PC-9 (cell line): ENCODE measurements at places on chromosomes 4 and X. TPM values are rescaled to one million over a fixed set of nuclear protein-coding genes. Genes with fewer than 3 reads are reported as not detected.
A peak's percentile ranks its signal among the peaks of the same experiment; 100 is the strongest.

The MRFAP1 gene
- 278 and 291 TPM in 2 replicates for total RNA-seq

The VEGFC gene
- total RNA-seq: 8.7 and 8.8 TPM in 2 replicates

The MAML3 gene
- total RNA-seq: 10.5 and 15.2 TPM in 2 replicates

The TXK gene
- 1.4 and 2.6 TPM in 2 replicates for total RNA-seq

The ATP1B4 gene
- not detected in 2 replicates for total RNA-seq

DNA sequence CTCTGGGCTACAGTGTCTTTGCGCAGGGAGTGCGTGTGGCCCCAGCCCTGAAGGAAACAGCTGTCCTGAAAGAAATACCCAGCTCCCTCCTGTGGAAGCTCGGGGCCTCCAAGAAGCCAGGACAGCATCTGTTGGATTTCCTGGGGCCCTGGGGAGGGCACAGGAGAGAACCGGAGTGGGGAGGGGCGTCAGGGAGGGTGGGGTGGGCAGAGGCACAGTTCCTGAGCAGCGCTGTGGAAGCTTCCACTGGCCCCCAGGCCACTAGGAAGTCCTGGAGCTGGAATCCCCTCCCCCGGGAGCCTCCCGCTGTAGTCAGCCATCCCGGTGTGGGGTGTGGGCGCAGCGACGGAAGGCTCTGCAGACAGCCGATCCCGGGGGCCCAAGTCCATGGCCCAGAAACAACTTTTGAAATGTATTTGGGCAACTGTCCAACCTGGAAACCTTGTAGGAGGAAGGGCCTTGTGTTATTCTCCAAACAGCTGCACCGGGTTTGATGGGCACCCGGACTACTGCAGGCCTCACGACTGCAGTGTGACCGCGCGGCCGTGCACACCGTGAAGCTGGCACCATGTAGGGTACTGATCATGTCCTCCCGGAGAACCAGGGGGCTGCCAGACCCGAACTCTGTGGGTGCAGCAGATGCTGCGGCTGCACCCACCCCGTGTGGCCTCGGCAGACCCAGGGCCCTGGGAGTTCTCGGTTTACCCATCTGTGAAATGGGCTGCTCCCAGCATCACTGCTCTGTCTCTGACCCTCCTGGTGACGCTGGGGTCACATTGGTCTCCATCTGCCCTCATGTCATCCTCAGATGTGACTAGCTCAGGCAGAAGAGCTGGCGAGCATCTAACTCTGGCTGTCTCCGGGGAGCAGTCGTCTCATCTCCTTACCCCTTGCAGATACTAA, 68.5 kb upstream of the HMX1 start:
- H3K36me3 ChIP-seq: no peaks in the 10 kb centered on the region
- H3K4me1 ChIP-seq: no peaks in the 10 kb centered on the region
- DNase-seq: no peak
- no peak overlapping the region for H3K27ac ChIP-seq
- H3K27me3 ChIP-seq: peaks cover 17% of the 10 kb centered on the region

DNA sequence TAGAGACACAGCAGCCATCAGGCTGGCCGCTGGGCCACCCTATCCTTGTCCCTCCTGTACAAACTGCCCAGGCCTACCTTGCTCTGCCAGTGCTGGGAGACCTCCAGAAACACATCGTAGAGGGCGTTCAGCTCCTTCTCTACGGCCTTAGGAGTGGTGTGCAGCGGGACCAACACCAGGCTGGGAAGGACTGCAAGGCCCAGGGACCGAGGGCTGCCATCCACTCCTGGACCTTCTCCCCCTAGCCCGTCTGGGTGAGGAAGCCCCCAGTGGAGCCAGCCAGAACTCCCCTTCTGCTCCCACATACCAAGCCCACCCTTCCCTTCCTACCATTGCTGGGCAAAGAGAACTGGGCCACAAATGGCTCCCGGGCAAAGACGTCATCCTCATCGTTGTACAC, 5.0 kb downstream of the RPL10 start:
- H3K27me3 ChIP-seq: no peaks in the 10 kb centered on the region
- H3K4me3 ChIP-seq: no peak overlapping the region
- peaks cover 20% of the 10 kb centered on the region for H3K36me3 ChIP-seq

DNA sequence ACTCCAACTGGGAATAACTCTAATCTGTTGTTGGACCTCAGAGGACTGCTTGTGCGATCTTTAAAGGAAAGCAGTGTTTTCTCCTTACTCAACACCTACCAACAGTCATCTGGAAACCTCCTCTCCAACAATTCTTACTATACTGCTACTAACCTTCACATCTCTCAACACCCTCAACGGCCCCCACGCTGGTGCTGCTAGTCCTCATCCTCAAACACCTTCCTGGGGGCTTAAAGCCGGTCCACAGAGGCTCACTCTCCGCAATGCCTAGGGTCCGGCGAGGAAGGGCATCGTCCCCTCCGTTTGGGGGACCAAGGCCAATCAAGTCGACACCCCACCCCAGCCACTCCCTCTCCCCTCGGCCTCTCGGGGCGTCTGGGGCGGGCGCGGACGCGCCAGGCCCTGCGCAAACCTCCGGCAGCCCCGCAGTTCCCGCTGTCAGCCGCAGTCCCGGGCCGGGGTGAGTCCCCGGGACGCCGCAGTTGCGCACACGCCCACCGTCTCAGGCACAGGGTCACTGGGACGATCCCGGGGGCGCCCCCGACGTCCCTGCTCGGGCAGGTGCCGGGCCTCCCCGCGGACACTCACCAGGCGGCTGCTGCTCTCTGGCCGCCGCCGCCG, 418 bp downstream of the TAB3 start:
- H3K36me3 ChIP-seq: no peaks in the 10 kb centered on the region
- peak overlapping the region; percentile 71 for H3K27ac ChIP-seq
- DNase-seq: no peak
- H3K27me3 ChIP-seq: no peaks in the 10 kb centered on the region

- no peak for DNase-seq
- H3K4me1 ChIP-seq: peaks cover 23% of the 10 kb centered on the region
- H3K4me3 ChIP-seq: peak overlapping the region; percentile 87
- H3K27me3 ChIP-seq: no peaks in the 10 kb centered on the region
- H3K27ac ChIP-seq: peak overlapping the region; percentile 88
These were observed 72.8 kb downstream of the PRSS12 start for GRCh38 chr4:118279920-118280432.

DNA sequence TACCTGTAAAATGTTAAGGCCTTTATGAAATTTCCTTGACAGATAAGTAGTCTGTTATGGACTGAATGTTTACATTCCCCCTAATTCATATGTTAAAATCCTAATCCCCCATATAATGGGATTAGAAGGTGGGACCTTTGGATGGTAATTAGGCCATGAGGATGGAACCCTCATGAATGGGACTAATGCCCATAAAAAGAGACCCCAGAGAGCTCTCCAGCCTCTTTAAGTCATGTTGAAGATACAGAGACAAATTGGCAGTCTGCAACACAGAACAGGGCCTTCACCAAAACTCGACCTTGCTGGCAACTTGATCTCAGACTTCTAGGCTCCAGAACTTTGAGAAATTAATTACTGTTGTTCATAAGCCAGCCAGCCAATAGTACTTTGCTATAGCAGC, 1344.5 kb upstream of the PCDH7 start:
- no peaks in the 10 kb centered on the region for H3K36me3 ChIP-seq
- H3K4me3 ChIP-seq: no peak overlapping the region
- no peaks in the 10 kb centered on the region for H3K27me3 ChIP-seq
- no peak for DNase-seq
- no peaks in the 10 kb centered on the region for H3K4me1 ChIP-seq

- DNase-seq: no peak
- H3K4me3 ChIP-seq: no peak overlapping the region
- no peaks in the 10 kb centered on the region for H3K4me1 ChIP-seq
- H3K27ac ChIP-seq: no peak overlapping the region
- H3K27me3 ChIP-seq: no peaks in the 10 kb centered on the region
These were observed 100.4 kb downstream of the KLHL8 start for GRCh38 chr4:87120010-87120409.

- H3K4me3 ChIP-seq: no peak overlapping the region
- no peaks in the 10 kb centered on the region for H3K36me3 ChIP-seq
- H3K27ac ChIP-seq: no peak overlapping the region
- no peaks in the 10 kb centered on the region for H3K27me3 ChIP-seq
These were observed 390.3 kb downstream of the SH2D1A start for GRCh38 chrX:124736553-124737270.

GRCh38 chr4:81495345-81495744, 23.6 kb upstream of the RASGEF1B start:
- H3K4me3 ChIP-seq: no peak overlapping the region
- no peaks in the 10 kb centered on the region for H3K36me3 ChIP-seq
- no peaks in the 10 kb centered on the region for H3K27me3 ChIP-seq
- DNase-seq: no peak
- no peak overlapping the region for H3K27ac ChIP-seq

DNA sequence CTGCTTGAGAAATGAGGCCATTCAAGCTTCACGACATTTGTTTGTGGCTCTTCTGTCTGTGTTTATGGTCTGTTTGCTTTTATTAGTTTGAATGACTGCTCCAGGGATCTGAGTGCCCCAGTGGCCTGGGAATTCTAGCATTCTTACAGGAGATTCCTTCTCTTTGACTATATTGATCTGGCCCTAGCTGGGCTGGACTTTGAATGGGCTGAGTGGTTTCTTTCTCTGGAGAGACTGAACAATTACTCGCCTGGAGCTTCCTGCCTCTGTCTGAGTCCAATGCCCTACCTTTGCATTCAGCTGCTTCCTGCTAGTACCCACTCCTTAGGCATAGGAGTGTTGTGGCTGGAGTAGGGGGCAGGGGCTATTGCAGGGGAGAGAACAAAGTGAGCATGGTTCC, 51.2 kb upstream of the EDA start:
- no peak for DNase-seq
- H3K27ac ChIP-seq: no peak overlapping the region
- 0 out of 2 replicates have a peak, but pooled peaks cover 4% of the 10 kb centered on the region for H3K27me3 ChIP-seq
- no peaks in the 10 kb centered on the region for H3K4me1 ChIP-seq
- no peak overlapping the region for H3K4me3 ChIP-seq

GRCh38 chr4:148097801-148098200, 344.4 kb downstream of the NR3C2 start:
- H3K4me1 ChIP-seq: no peaks in the 10 kb centered on the region
- no peaks in the 10 kb centered on the region for H3K36me3 ChIP-seq
- no peak overlapping the region for H3K4me3 ChIP-seq
- no peaks in the 10 kb centered on the region for H3K27me3 ChIP-seq
- DNase-seq: no peak
- no peak overlapping the region for H3K27ac ChIP-seq

- no peaks in the 10 kb centered on the region for H3K27me3 ChIP-seq
- no peak for DNase-seq
- H3K4me1 ChIP-seq: no peaks in the 10 kb centered on the region
- H3K27ac ChIP-seq: no peak overlapping the region
These were observed 1989.0 kb downstream of the C4orf33 start for GRCh38 chr4:131084997-131085396.

DNA sequence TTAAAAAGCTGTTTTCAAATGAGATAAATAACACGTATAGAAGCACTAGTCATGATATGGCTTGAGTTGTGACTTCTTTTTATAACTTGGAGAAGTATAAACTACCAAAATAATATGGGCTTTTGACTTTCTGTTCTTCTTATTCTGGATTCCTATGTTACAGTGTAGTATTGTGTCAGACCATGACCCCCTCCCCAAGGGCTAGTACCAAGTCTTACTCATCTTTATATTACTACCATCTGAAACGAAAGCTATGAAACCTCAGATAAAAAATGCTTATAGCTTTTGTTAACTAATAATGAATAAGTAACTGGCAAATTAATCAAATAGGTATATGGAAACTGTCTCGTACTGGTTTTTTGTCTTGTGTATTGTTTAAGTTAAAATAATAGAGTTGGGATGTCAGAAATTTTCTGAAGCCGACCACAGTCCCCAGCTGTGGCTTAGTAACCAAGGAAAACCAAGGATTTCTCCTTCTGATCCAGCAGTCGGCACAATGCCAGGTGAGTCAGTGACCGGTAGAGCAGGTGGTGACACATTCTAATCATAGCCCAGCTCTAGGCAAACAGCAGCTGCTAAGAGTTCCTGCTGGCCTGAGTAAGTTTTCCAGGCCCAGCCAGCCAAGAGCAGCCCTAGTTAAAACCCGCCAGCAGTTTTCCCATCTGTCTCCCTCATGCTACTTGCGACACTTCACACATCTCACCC, 163.3 kb upstream of the PRDX4 start:
- H3K27me3 ChIP-seq: no peaks in the 10 kb centered on the region
- peak; percentile 90 for DNase-seq
- H3K36me3 ChIP-seq: no peaks in the 10 kb centered on the region
- peaks cover 26% of the 10 kb centered on the region for H3K4me1 ChIP-seq
- peak overlapping the region; percentile 43 for H3K27ac ChIP-seq

DNA sequence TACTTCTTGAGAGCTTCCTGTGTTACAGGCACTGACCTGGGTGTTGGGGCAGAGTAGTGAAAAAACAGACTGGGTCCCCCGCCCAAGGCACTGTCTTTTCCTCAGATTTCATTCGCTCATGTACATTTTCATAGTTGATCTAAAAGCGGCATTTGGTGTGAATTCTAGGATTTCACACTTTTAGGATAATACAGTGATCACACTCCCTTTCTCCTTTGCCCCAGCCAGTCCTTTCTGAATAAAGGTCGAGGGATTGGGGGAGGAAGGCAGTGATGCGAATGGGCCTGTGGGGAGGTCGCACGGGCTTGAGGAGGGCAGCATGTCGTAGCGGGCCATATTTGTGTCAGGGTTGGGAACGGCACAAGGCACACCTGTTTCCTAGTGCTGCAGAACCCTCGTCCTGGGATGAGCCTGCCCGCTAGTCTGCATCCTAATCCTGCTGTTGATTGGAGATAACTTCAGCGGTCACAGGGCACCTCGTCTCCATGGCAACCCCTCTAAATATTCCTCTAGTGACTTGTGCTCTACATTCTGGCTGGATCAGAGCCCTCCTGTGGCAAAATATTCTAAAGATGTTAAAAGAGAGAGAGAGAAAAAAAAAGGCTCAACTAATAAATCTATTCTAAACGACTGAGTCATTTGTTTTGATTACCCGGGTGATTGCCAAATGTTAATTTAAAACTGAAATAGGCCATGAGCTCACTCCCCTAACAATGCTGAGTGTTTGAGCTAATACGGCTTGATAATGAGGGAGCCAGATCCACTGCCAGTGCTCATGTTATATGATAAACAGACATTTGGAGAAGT, 21.8 kb downstream of the FHL1 start:
- H3K36me3 ChIP-seq: no peaks in the 10 kb centered on the region
- H3K27me3 ChIP-seq: no peaks in the 10 kb centered on the region
- H3K4me1 ChIP-seq: peaks cover 42% of the 10 kb centered on the region
- no peak overlapping the region for H3K27ac ChIP-seq

GRCh38 chrX:39150220-39150619, 349.0 kb downstream of the MID1IP1 start:
- no peaks in the 10 kb centered on the region for H3K27me3 ChIP-seq
- H3K4me1 ChIP-seq: no peaks in the 10 kb centered on the region
- no peak for DNase-seq
- H3K36me3 ChIP-seq: no peaks in the 10 kb centered on the region
- H3K27ac ChIP-seq: no peak overlapping the region

DNA sequence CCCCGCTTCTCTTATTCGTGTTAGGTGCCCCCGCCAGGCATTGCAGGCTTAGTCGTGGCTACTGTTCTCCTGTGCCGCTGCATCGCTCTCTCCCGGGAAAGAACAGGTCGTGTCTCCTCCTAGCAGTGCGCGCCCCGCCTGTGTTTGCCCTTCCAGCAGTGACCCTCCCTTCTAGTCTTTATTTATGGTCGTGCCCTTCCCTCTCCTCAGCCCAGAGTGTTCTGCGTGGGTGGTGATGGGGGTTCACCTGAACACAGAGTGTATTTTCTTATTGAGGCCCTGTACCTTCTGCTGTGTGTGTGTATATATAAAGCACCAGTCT, 15.2 kb downstream of the USP11 start:
- DNase-seq: no peak
- H3K36me3 ChIP-seq: no peaks in the 10 kb centered on the region
- no peaks in the 10 kb centered on the region for H3K4me1 ChIP-seq
- H3K27me3 ChIP-seq: no peaks in the 10 kb centered on the region
- H3K4me3 ChIP-seq: no peak overlapping the region

GRCh38 chr4:151524610-151525009, 115.6 kb downstream of the FHIP1A start:
- no peaks in the 10 kb centered on the region for H3K36me3 ChIP-seq
- H3K27ac ChIP-seq: no peak overlapping the region
- no peak overlapping the region for H3K4me3 ChIP-seq
